ENCODE measurements at places on chromosomes 1 and 21.

GRCh38 chr21:36630485-36631206, 68.3 kb upstream of the SIM2 start:
- DNase-seq, result peak; percentile 27

GRCh38 chr1:230516889-230517288, 90.8 kb upstream of the PGBD5 start:
- DNase-seq, result no peak

DNA sequence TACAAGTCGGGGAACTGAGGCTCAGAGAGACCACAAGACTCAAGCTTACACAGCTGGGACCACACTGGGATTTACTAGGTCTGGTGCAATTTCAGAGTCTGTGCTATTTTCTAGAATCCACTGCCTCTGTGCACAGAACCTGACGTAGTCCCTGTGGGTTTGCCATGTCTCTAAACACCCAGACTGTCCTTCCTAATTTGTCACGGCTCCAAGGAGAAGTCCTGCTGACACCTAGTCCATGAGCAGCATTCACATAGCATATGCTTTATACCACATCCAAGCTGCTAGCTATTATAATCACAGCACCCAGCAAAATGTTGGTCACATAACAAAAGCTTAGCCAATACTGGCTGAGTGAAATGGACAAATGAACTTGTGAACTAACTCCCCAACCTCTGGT, 79.0 kb upstream of the HMGB4 start:
- DNase-seq, result no peak

DNA sequence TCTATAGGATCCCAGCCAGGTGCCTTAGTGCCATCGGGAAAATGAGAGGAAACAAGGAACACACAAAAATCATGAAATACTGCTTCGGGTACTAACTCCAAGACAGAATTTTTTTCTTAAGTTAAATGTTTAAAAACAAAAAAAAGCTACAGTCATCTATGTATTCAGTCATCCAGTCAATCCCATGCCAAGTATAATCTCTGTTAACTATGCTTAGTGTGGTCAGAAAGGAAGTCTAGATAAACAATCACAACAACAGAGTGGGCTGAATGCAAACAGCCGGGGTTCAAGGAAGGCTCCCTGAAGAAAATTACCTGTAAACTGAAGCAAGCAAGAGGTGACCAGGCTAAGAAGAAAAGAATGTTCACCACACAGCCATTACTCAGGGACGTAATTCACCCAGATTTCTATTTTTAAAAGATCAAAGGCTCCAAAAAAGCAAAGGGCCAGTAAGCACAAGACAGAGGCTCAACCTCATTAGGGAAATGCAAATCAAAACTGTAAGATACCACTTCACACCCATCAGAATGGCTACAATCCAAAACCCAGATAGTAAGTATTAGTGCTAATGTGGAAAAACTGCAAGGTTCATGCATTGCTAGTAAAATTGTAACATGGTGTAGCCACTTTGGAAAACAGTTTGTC, 53.0 kb downstream of the RERE start:
- no peak for DNase-seq

DNA sequence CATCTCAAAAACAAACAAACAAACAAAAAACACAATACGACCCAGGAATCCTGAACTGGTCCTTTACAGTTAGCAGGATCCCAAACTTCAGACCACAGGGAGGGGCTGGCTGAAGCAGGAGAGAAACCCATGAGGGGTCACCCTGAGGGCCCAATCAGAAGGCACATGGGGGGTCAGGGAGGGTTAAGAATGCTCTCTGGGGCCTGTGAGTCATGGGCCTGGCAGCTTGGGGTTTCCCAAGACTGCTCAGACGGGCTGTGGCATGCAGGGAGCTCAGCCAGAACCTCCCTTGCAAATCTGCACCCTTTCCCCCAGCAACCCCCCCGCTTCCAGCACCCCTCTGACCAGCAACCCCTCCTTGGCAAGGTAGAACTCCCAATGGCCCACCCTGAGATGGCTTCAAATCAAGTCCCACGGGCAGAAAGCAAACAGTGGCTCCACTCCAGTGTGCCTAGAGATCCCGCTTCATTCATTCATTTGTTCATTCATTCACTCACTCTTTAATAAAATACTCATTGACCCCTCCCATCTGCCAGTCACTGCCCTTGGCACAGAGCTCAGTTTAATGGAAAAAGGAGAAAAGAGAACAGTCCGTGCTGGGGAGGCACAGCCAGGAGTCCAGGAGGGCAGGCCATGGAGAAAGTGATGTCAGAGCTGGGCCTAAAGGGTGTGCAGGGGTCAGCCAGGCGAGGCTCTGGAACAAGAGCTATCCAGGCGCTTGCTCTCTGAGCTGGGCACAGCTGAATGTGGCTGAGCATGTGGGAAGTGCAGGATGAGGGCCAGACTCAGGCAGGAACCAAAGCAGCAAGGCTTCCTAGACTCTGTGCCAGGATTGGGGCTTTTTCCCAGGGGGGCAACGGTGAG, 8.2 kb downstream of the UQCRHL start:
- no peak for DNase-seq

GRCh38 chr1:97499667-97500066, 421.2 kb downstream of the DPYD start:
- DNase-seq, result no peak

DNA sequence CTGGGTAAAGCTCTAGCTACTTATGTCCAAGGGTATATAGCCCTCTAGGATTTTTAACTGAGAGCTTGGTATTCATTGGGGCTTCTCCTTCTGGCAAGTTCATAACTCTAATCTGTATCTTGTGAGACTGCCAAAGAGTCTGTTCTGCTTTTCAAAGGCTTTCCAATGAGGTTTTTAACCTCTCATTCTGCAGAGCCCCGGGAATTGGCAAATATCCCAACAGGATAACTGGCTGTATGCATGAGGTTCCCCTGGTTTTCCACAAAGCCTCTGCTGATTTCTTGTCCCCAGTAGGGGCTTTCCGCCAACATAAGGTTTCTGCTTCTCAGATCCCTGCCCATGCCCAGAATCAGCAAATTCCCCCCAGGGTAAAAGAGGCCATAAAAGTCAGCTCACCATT, 40.9 kb downstream of the RPL5 start:
- no peak for DNase-seq

DNA sequence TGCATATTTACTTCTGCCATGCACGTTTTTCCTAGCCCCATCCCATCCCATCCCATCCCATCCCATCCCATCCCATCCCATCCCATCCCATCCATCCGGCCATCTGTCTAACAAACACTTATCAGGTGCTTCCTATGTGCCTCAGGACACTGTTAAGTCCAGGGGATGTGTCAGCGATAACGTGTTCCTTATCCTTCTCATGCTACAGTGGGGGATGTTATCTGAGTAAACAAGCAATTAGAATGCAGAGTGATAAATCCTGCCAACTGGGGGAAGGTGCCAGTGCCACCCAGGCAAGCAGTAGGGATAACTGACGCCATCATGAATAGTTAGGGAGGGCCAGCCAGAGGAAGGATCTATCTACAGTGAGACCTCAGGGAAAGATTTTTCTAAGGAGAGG, 304.2 kb downstream of the CAMTA1 start:
- DNase-seq, result no peak

Measured in stimulated activated CD8-positive, alpha-beta memory T cell treated with anti-CD3 and anti-CD28 coated beads, Interleukin-15, amount 100 ng/mL, for 4 hours (primary cell).